ENCODE measurements at places on chromosomes 2 and 18. TPM values are rescaled to one million over a fixed set of nuclear protein-coding genes. Genes with fewer than 3 reads are reported as not detected.

- no peak for DNase-seq
Observed at GRCh38 chr2:235384624-235385023, 109.2 kb upstream of the AGAP1 start.

GRCh38 chr2:17460371-17461086 is 57.7 kb downstream of the RAD51AP2 start:
- peak; percentile 44 for DNase-seq

DNA sequence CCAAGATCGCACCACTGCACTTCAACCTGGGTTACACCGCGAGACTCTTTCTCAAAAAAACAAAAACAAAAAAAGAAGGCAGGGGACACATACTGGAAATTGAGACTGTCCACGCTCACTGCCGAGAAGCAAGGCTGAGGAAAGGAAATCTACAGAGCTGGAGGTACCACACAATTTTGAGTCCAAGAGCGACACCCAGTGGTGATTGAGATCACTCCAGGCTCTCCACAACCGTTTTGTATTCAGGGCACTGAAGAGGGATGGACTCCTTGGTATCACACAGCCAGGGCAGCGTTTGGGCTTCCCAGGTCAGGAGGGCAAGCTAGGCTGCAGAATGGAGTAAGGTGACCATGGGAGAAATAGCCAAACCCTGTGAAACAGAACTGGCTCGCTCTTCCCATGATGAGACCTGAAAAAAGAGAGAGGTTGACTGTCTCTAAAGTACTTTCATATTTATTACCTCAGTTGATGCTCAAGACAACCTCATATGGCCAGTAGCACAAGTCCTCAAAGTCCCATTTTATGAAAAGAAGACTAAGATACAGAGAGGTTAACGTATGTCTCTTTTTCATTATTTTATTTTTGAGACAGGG is 74.5 kb upstream of the YPEL5 start:
- DNase-seq: peak; percentile 20

DNA sequence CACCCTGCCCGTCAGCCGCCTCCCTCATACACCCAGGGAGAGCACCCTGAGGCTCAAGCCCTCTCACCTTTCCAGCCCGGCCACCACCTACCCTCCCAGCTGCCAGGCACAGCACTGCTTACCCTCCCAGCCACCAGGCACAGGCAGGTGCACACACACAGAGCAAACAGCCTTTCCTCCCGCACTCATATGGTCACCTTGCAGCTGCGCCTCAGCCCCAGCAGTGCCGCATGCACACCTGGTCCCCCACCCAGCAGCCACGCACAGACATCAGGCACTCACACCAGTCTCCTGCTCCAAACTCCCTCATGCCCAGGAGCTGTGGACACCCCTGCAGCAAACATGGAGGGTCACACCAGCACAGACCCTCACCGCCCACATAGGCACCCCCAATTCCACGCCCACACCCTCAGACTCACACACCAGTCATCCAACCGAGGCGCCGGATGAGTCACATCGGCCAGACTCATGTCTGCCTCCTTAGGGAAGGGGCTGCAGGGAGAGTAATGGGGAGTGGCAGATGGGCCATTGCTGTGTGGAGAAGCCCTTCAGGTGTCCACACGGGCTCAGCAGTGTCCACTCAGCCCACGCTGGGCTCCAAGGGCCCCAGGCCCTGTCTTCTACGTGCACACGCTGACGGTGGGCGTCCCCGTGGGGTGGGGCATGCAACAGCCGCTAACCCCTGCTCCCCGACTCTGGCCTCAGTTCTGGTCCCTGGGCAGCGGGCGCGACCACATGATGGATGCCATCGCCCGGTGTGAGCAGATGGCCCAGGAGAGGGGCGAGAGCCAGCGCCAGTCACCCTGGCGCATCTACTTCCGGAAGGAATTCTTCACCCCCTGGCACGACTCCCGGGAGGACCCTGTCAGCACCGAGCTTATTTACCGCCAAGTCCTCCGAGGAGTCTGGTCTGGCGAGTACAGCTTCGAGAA is 22.3 kb upstream of the GPR17 start:
- peak; percentile 39 for DNase-seq

- DNase-seq: peak; percentile 32
Observed at GRCh38 chr18:28176948-28177827, at the start of gene CDH2. CDH2 (minus strand) TSS chr18:28177130; CDS start chr18:28177022, 108 bp downstream.

DNA sequence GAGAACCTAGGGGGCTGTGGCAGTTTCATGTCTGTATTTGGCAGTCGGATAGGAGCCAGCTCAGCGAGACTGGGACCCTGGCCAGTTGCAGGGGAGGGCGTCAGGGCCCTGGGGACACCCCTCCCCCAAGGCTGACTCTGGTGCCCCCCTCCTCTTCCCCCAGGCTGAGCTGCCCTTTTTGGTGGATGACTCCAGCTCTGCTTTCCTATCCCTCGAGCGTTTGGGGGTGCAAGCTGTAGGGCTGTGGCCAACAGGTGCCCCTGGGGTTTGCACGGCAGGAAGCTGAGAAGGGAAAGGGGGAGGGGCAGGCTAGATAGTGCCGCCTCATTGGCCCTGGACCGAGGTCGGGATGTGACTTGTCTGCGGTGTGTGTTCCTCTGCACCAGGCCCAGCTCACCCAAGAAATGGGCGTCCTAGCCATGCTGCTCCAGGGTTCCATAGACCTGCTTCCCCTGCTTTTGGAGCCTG is 26.4 kb downstream of the SPEG start:
- DNase-seq: no peak

DNA sequence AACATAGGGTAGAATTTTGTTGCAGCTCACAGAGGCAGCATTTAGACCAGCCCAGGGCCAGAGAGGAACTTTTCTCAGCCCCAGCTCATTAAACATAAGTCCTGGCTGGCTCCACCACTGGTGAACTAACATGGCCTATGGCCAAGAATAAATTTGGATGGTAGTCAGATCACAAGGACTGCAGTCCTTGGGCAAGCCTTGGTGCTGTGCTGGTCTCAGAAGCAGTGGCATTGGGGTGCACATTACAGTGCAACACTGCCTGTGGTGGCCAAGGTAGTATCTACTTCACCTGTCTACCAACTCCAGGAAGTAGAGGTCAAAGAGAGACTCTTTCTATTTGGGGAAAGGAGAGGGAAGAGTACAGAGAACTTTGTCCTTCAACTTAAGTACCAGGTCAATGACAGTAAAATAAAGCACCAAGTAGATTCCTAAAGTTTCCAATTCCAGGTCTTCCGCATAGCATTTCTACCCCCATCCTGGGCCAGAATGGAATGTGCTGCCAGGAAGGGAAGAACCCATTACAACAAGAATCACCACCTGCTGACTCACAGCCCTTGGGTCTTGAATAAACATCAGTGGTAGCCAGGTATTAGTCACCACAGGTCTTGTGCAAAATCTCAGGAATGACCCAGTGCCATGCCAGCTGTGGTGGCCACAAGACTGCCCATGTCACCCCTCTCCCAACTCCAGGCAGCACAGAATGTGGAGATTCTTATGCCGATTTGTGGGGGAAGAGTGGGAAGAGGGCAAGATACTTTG is 155.4 kb upstream of the FSIP2 start:
- peak; percentile 96 for DNase-seq

DNA sequence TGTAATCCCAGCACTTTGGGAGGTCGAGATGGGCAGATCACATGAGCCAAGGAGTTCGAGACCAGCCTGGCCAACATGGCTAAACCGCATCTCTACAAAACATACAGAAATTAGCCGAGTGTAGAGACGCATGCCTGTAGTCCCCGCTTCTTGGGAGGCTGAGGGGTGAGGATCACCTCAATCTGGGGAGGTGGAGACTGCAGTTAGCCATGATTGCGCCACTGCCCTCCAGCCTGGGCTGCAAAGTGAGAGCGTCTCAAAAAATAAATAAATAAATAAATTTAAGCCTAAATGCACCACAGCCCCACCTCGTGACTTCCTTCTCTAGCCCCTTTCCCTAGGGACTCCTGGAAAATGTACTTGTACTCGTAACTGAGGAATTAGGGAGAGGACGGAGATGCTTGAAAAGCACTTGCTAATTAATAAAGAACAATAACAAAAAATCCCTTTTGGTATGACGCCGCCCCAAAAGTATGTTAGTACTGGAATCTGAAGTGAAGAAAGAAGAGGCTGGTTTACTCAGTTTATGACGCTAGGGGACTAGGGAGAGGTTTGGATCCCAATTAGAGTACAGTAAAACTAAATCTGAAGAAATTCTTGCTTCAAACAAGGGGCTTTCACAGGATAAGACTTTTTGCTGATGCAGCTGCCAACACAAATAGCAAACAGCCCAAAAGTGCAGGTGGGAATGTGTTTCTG is 887 bp upstream of the ZNF396 start:
- DNase-seq: peak; percentile 53

DNA sequence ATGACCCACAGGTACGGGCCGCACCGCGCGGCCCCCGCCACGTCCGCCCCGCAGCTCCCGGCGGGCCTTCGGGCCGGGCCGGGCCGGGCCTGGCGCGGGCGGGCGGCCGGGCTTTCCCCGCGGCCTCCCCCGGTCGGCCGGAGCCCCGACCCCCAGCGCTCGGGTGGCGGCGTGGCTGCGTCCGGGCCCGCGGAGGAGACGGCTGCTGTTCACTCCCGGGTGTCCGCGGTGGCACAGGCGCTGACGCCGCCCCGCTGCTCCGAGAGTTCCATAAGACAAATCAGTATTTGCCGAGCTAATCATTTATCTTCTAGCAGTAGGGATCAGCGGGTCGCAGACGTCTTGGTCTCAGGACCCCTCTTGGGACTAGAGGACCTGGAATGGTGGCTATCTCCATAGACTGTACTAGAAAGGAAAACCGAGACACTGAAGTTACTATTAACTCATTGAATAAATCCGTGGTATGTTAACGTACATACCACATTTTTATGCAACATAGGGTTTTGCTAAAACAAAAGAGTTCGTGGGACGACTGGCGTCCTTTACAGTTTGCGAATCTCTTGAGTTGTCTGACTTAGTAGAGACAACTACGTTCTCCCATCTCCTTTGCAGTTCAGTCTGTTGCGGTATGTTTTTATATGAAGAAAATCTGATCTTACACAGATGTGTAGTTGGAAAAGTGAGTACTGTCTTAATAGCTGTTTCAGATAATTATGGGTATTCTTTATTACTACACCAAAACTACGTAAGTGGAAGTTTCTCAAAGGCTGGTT is 500 bp downstream of the LIMS1 start:
- DNase-seq: no peak

DNA sequence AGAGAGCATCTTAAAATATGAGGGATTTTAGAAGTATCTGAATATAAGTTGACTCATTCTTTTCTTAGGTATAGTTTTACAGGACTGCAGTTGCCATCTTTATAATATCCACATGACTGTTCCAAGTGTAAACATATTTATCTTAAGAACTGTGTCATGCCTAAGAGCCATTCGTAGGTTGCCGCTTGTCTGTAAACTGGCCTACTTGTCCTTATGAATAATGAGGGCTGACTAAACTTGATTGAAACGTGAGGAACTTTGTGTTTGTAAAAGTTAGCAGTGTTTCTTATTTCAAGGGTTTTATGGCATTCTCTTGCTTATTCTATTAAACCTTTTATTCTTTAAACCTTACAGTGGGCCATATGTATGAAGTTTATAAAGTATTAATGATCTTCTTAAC is 99.6 kb downstream of the MAP3K20 start:
- no peak for DNase-seq

DNA sequence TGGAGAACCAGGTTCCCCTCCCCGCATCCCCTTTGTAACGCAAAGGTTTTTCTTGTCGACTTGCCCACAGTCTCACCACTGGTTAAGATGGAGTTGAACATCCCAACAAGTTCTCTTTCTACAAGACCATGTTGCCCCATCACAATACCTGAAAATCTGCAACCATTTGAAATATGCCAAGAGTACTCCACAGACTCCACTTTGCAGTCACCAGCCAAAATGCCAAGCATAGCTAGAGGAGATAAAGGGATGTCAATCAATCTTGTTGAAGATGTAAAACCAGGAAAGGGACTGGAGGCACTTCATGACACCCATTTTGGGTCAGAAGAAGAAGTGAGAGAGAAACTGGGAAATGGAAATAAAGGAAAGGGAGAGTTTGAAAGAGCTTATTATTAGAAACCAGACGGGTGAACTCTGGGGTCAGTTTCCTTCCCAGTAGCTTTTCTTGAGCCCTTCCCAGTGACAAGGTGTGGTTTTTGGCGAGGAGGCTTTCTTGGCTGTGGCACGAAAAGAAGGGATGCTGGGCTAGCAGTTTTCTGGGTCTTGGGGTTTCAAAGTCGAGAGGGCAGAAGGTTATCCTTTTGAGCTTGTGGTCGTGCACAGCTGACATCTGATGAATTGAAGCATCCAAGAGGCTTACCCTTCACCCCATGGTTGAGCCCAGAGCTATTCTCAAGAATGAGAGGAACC is 79.3 kb downstream of the ACAA2 start:
- DNase-seq: no peak

DNA sequence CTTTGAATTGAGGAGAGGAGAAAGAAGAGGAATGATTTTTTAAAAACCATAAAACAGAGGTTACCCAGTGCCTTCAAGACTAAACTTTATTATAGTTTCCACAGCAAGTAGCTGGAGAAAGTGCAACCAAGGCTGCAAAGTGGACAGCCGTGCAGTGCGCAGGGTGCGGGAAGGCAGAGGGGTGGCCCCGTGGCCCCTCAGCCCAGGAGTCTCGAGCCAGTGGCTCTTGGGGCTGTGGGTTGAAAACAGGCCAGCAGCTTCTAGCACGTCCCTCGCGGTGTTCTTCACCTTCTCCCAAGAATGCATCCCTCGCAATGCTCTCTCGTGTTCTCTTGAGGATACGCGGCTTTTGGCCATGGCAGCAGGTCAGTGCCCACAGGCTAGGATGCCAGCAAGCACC is 28.5 kb upstream of the ALKAL2 start:
- DNase-seq: no peak

FAM168B gene
- total RNA-seq: 66.4 TPM

CEP68 gene
- total RNA-seq: 5.4 TPM

RPRM gene
- not detected for total RNA-seq

FBXO15 gene
- 0.56 TPM for total RNA-seq

GPAT2 gene
- 2.8 TPM for total RNA-seq

ELAC1 gene
- 7.9 TPM for total RNA-seq

ANO7 gene
- total RNA-seq: 0.24 TPM

Measured in foreskin keratinocyte (primary cell).